Stimulated activated CD8-positive, alpha-beta memory T cell treated with anti-CD3 and anti-CD28 coated beads, Interleukin-2, amount 100 ng/mL, for 48 hours (primary cell): ENCODE measurements at places on chromosomes 13 and 19.

DNA sequence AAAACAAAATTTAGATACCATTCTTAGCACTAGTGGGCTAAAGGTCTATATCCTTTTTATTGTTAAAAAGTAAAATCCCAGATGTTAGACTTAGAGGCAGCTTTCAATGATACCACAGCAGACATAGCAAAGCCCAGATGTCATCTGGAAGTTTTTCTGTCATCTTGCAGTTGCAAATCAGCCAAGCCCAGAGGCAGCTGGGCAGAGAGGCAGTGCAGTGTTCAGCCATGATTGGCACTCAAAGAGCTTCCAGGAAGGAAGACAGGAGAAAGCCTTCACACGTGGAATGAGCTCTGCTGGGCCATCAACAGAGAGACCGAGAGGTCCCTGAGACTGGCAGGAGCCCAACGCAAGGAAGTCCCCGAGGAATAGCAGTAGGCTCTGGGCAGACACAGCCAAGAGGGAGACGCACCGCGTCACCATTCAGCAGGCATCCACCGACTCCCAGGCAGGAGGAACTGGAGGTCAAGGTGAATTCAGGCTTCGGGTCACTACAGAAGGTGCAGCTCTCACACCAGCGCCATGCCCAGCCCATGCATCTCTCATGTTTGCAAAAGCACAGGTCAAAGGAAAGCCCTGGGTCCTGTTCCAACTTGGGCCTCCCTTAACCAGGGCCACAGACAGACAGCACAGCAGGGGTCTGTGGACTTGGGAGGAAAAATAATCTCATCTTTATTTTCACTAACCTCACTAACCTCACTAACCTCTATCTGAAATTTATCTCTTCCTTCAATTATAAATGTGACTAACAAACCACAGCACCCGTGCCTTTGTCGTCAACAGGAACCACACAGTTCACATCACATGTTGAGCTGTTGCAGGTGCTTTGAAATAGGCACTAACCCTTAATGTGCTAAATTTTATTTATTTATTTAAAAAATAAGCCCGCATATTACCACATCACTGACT lies 54.9 kb downstream of the TUBGCP3 start:
- DNase-seq, result no peak

DNA sequence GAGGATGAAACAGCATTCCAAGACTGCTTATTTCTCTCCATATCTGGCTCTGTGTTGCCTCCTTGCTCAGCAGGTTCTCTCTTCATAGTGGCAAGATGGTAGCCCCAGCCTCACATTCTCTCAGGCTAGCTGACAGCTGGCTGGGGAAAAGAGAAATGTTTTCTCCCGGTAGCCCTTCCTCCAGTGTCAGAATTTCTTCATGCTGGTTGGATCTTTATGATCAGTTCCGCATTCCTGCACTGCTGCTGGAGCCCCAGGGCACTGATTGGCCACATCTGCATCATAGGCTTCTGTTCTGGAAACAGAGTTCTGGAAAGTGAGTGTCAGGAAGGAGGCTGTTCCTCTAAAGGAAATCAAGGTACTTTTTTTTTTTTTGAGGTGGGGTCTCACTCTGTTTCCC lies 24.6 kb downstream of the POP4 start:
- DNase-seq, result no peak

GRCh38 chr13:93254775-93255174 lies 28.2 kb downstream of the GPC6 start:
- DNase-seq, result no peak

DNA sequence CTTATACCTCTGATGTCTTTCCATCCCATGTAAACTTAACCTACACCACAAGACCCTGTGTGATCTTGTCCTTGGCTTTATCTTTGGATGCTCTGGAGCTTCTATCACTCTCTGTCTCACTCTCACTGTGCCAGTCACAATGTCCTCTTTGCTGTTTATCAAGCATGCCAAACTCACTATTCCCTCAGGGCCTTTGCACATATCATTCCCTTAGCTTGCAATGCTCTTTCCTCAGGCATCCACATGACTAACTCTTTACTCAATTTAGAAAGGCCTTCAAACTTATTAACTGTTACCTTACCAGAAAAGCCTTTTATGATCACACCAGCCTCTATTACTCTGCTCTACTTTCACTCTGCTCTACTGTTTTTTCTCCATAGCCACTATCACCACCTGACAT lies 354.1 kb downstream of the RFC3 start:
- DNase-seq, result no peak

- DNase-seq, result no peak
Measured at GRCh38 chr13:62706048-62706447, 1290.4 kb upstream of the PCDH20 start.

DNA sequence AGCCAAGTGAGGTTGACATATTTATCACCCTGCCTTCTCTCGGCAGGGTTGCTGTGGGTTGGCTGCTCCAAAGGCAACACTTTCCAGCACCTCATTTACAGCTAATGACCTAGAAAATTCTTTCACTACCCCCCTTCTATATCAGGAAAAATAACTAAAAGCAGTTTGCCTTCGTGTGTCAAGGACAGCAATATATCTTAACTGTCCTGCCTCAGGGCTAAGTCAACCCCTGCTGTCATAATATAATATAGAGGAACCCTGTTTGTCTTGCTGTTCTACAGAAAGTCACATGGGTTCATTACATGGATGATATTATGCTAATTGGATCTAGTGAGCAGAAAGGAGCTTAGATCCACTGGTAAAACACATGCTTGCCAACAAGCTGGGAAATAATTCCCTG lies 28.1 kb upstream of the USP12 start:
- DNase-seq, result no peak

DNA sequence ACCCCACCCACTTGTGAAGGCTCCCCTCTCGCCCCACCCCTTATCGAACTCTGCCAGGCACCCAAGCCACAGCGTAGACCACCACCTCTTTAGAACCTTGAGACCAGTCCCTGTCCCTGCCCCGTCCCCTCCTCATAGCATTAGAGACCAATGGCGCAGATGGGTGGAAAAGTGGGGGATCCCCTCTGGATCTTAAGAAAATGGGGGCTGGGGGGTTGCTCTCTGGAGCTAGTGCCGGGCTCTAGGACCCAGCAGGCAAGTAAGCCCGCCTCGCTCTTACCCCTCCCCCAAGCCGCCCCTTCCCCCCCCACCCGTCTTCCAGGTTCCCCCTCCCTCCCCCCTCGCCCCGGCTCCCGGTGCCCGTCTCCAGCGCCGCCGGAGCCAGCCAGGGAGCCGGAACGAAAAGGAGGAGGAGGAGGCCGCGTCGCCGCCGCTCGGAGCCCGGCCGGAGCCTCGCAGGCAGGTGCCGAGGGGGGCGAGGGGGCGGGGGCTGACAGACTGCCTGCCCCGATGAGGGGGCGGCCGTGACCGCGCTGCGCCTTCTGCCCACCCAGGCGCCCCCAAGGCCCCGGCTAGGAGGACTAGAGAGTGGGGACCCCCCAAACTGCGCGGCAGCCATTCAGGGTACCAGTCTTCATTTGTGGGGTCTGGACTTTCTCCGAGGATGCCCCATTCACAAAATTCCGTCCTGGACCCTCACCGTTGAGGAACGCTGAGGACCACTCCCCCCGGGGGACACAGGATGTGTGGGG lies at the start of gene SPRED3:
SPRED3 (plus strand) TSS at position 349 of the 752 bp plus-strand sequence. CDS start 1,606 bp downstream, outside the sequence.
- DNase-seq, result no peak

GRCh38 chr13:103803349-103803748 lies 737.1 kb upstream of the SLC10A2 start:
- DNase-seq, result no peak

GRCh38 chr19:1312767-1313694 lies 27.4 kb downstream of the EFNA2 start:
- DNase-seq, result no peak

- no peak for DNase-seq
Measured at GRCh38 chr13:106357198-106357597, 178.3 kb downstream of the EFNB2 start.

- no peak for DNase-seq
Measured at GRCh38 chr13:36801035-36801434, 18.0 kb upstream of the RFXAP start.

GRCh38 chr13:49023431-49023830 lies 47.7 kb downstream of the FNDC3A start:
- no peak for DNase-seq

GRCh38 chr13:110616103-110617101 lies 1.1 kb downstream of the NAXD start:
- DNase-seq, result peak; percentile 23

- no peak for DNase-seq
Measured at GRCh38 chr13:66222127-66222526, 1008.0 kb downstream of the PCDH9 start.

- no peak for DNase-seq
Measured at GRCh38 chr19:41425174-41426115, 1.7 kb downstream of the B3GNT8 start.

- no peak for DNase-seq
Measured at GRCh38 chr13:72808917-72809500, 27.1 kb downstream of the PIBF1 start.

DNA sequence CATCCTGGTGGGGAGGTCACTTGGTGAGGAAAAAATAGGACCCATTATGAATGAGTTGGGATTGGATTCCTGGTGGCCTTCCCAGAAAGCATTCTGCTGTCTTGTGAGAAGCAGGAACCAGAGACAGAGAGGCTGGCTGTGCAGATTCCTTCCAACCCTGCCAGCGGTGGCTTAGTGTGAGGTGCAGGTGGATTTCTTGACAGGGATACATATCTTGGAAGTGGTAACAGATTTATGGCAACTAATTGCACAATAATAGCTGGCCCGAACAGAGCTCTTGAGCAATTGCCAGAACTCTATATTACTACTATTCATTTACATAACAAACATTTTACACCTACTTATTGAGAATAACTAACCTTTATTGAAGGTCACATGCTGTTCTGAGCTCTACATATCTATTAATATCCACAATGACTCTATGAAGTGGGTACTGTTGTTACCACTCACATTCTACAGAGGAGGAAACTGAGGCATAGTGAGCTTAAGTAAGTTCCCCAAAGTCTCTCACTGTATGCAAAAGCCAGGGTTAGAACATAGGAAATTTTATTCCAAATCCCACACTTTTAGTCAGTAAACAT lies 173.9 kb upstream of the SERP2 start:
- no peak for DNase-seq

- DNase-seq, result no peak
Measured at GRCh38 chr13:32229443-32229842, 85.7 kb downstream of the ZAR1L start.

GRCh38 chr19:3183721-3184641 lies 1.7 kb upstream of the NCLN start:
- no peak for DNase-seq

DNA sequence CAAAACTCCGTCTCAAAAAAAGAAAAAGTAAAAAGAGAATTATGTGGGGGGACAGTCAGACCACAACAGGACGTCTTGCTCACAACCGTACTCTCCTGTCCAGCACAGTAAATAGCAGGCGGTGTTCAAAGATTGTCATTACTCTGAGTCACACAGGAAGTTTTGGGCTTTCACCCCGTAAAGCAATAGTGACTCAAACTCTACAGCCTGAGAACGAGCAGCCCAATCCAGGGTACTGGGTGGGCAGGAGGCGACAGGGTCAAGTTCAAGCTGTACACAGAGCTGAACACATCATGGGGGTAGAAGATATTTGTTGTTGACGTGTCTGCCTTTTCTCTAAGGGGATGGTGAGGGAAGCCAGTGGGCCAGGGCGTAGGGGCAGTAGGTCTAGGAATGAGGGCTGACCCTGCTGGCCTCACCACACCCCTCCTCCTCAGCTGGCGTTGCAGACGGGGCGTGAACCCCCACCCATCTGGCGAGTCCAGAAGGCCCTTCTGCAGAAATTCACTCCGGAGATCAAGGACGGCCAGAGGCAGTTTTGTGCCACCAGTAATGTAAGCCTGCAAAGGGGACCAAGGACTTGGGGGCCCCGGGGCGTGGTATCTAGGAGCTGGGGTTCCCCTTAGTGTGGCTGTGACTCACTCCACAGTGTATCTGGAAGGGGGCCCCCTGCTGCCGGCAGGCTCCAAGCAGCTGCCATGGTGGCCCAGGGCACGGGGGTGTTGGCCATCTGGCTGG lies 23.3 kb downstream of the PRR12 start:
- DNase-seq, result peak; percentile 36

- no peak for DNase-seq
Measured at GRCh38 chr13:106349080-106349931, 186.2 kb downstream of the EFNB2 start.
